Bronchial smooth muscle cell (primary cell): ENCODE measurements at places on chromosomes 5 and 9. TPM values are rescaled to one million over a fixed set of nuclear protein-coding genes. Genes with fewer than 3 reads are reported as not detected.

GADD45G gene
- 0.32 and 3.3 TPM in 2 replicates for total RNA-seq

KIF3A gene
- total RNA-seq: 9.6 and 9.9 TPM in 2 replicates

ARHGEF39 gene
- under 0.01 and 0.32 TPM in 2 replicates for total RNA-seq

MSMP gene
- not detected in 2 replicates for total RNA-seq

OBP2B gene
- not detected in 2 replicates for total RNA-seq

FAM221B gene
- total RNA-seq: not detected in 2 replicates

FAM169A gene
- 0.16 and 0.17 TPM in 2 replicates for total RNA-seq

DRD1 gene
- total RNA-seq: under 0.01 TPM in 1 of 2 replicates, not detected in the other

ATP10B gene
- total RNA-seq: not detected in 2 replicates

IL9 gene
- not detected in 2 replicates for total RNA-seq

KIF24 gene
- total RNA-seq: 0.17 and 0.63 TPM in 2 replicates

MARCHF3 gene
- 5.0 and 6.4 TPM in 2 replicates for total RNA-seq

F12 gene
- total RNA-seq: 0.34 and 0.63 TPM in 2 replicates

ARSB gene
- total RNA-seq: 8.2 and 8.8 TPM in 2 replicates

SPATA31D4 gene
- not detected in 2 replicates for total RNA-seq

GMCL2 gene
- not detected in 2 replicates for total RNA-seq

PGM5 gene
- total RNA-seq: 49.6 and 121 TPM in 2 replicates

IRX2 gene
- 3.3 and 4.3 TPM in 2 replicates for total RNA-seq

MEIKIN gene
- total RNA-seq: not detected in 2 replicates

CKMT2 gene
- 1.3 and 3.6 TPM in 2 replicates for total RNA-seq

GLRA1 gene
- not detected in 2 replicates for total RNA-seq

PAEP gene
- total RNA-seq: not detected in 2 replicates

S1PR3 gene
- total RNA-seq: 14.2 and 16.7 TPM in 2 replicates

SIT1 gene
- 0.32 TPM in 1 of 2 replicates, not detected in the other for total RNA-seq

SMIM23 gene
- total RNA-seq: not detected in 2 replicates

PCDHGB5 gene
- 33.0 and 33.1 TPM in 2 replicates for total RNA-seq

N4BP3 gene
- 1.6 and 1.8 TPM in 2 replicates for total RNA-seq

SYK gene
- under 0.01 TPM in 1 of 2 replicates, not detected in the other for total RNA-seq

ZCCHC7 gene
- 21.0 and 22.6 TPM in 2 replicates for total RNA-seq

AK8 gene
- total RNA-seq: 0.26 and 0.47 TPM in 2 replicates

F2RL1 gene
- 5.6 and 6.0 TPM in 2 replicates for total RNA-seq

ZNF483 gene
- 1.9 and 2.2 TPM in 2 replicates for total RNA-seq

TRMT10B gene
- total RNA-seq: 4.1 and 4.6 TPM in 2 replicates

DND1 gene
- 0.16 and 0.17 TPM in 2 replicates for total RNA-seq

IFNA2 gene
- not detected in 2 replicates for total RNA-seq

CDH9 gene
- not detected in 2 replicates for total RNA-seq

EIF4E1B gene
- total RNA-seq: 0.26 TPM in 1 of 2 replicates, not detected in the other

CDX1 gene
- not detected in 2 replicates for total RNA-seq

ANAPC2 gene
- 27.1 and 29.3 TPM in 2 replicates for total RNA-seq

FAM151B gene
- total RNA-seq: 3.9 and 6.9 TPM in 2 replicates

TEK gene
- total RNA-seq: 0.43 and 15.6 TPM in 2 replicates

SLC45A2 gene
- under 0.01 TPM in 1 of 2 replicates, not detected in the other for total RNA-seq

NTRK2 gene
- total RNA-seq: under 0.01 and 0.26 TPM in 2 replicates

ROPN1L gene
- total RNA-seq: 0.32 and 0.60 TPM in 2 replicates

ST6GALNAC4 gene
- 23.0 and 24.5 TPM in 2 replicates for total RNA-seq

OLFM1 gene
- total RNA-seq: 1.1 and 4.5 TPM in 2 replicates

RIOK2 gene
- total RNA-seq: 12.8 and 29.5 TPM in 2 replicates

ANKRD55 gene
- not detected in 2 replicates for total RNA-seq

DIPK1B gene
- 0.69 and 1.1 TPM in 2 replicates for total RNA-seq

SEMA6A gene
- 0.09 and 0.16 TPM in 2 replicates for total RNA-seq
